GF-D8 (cell line): ENCODE measurements at places on chromosomes 3 and 15.
A peak's percentile ranks its signal among the peaks of the same experiment; 100 is the strongest.

DNA sequence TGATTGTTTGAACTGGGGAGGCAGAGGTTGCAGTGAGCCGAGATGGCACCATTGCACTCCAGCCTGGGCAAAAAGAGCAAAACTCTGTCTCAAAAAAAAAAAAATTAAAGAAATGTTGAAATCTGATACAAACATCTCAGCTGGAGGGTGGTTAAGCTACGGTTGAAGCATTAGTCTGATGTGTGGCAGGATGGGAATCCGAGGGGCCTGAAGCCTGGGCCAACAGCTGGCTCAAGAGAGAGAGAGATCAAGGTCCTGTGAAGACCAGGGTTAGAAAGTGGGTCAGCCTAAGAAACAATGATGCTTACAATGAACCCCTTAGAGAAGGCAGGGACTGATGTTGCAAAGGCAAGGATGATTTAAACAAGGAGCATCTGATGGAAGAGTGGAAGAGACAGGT is 69.8 kb downstream of the CD200R1L start:
- DNase-seq = no peak

- DNase-seq = no peak
These were observed 17.6 kb downstream of the SLC6A20 start for GRCh38 chr3:45778761-45779201.

DNA sequence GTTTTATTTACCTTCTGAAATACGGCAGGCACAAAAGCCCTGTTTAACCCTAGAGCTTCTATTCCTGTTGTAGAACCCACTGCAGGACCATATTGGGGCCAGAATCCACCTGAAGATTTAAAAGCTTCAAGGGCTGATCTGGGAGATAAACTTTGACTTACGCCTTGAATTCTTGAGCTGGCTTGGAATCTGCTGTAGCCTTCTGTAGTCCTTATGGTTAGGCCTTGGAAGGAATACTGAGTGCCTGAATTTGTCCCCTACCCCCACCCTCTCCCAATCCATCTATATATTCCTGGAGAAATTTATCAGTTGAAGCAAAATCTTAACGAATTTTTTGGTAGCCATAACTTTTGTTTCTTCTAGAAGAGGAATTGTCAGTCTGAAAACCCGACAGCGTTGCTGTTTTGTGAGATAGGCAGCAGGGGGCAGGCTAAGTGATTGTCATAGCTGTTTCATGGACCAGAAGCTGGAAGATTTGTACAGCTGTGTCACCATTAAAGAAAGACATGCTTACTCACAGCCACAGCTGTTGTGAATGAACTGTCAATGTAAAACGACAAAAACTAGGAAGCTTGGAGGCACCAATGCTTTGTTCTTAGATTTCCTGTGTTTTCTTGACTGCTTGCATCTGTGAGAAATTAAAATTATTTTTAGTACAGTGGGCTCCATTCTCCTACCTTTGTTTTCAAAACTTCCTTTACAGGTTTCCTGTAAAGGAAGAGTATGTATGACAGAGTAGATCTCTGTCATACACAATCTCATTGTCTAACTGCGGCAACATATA is 12.8 kb downstream of the LXN start:
- DNase-seq = peak; percentile 39

- peak; percentile 30 for DNase-seq
These were observed 717 bp downstream of the PXK start for GRCh38 chr3:58333206-58334012.

DNA sequence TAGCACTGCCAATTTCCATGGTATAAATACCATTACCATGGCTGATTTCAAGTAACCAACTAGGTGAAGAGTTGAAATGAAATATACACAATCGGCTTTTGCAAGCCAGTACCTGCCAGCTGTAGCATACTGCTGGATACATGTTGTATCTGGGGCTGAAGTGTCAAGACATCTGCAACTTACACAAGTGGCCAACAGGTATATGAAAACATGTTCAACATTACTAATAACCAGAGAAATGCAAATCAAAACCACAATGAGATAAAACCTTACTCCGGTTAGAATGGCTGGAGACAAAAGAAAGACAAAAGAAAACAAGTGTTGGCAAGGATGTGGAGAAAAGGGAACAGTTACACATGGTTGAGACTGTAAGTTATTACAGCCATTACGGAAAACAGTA is 11.6 kb downstream of the ATOSA start:
- DNase-seq = no peak

DNA sequence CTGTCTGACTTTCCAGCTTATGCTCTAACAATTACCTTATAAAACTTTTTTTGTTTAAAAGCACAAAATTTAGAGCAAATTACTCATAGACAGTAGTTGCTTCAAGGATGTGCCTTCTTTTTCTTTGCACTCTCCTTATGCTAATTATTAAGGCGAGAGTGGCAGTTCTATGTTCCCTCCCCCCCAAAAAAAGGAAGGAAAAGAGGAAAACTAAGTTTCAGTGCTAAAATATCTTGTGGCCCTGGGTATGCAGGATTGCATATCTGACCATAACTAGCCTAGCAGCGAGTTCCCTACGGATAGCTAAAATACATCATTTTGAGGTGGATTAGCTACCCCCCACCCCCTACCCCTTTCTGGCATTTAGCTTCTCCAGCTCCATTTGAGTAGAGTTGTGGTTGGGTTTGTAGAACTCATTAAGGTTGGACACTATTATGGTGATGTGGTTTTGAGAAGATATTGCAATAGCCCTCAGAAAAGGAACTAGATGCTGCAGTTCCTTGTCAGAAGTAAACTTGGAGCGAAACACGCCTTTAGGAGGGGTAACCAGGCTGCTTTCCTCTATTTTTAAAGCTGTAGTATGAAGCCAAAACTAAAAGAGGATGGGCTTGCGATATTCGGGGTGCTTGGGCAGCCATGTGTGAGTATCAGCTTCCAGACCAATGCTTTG is 174.6 kb downstream of the AKAP13 start:
- peak; percentile 82 for DNase-seq

DNA sequence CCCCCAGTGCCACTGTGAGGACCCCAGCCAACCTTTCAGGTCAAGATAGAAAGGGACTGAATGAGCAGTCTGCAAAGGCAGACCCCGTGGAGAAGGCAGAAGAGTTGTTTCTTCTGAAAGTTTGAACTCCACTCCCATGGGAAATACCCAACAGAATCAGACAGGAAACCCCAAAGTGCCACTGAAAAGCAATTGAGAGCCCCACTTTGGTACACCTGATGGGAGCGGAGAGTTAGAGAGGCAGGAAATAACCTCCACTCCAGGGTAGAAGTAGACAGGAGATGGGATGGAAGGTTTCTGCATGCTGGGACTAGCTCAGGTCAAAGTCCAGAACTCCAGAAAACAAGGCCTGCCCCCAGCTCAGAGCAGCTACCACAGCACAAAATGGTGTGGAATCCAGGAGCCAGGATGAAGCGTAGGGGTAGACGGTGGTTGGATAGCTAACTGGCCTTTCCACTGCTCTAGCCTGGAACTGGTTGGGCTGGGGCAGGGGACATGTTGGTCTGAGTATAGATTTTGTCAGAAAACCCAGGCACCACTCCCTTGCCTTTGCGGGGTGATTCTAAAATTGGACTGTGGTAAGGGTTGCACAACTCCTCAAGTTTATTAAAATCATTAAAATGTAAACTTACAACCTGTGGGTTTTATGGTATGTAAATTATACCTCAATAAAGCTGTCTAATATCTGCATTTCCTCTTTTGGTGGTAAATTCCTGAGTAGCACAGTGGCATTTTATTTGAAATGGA is 1.9 kb upstream of the RAB43 start:
- peak; percentile 15 for DNase-seq
